ENCODE measurements at places on chromosomes 6 and 20.

- DNase-seq = no peak
Observed at GRCh38 chr6:151118461-151119123, 121.2 kb upstream of the AKAP12 start.

- no peak for DNase-seq
Observed at GRCh38 chr6:155660251-155660977, 204.8 kb upstream of the NOX3 start.

DNA sequence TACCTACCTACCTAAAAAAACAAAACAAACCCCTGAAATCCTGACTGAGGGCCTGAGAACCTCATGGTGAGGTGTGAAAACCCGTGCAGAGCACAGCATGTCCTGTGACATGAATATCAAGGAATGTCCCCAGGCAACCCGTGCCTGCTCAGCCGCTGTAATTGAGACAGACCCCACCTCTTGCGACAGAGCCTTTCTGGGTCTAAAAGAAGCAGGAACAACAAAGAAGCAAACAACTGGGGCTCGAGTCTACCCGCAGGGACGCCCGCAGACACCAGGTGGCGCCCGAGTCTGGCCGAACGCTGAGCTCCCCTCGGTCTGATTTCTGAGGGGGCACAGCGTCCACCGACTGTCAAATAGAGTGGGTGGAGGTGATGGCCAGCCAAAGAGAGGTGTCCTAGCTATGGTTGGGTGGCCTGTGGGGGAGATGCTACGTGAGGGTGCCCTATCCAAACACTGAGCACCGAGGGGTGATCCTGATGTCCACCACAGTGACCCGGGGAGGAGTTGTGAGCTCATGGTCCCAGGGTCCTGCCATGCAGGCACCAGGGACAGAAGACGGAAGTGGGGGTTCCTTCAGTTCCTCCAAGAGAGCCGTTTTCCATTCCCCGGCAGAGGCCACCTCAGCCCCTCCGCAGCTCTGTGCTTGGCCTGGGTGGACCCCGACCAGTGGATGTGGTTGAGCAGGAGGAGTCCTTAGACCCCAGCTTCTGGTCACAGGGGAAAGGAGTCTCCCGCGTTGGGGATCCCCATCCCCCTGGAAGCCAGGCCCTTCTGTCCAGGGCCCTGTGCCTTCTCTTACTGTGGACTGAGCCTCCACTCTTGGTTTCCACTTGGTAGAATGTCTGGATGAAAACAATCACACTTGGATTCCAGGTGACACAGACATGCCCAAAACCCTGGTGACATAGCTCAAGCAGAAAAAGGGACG, 268.2 kb downstream of the CDC5L start:
- DNase-seq = peak; percentile 80

- no peak for DNase-seq
Observed at GRCh38 chr6:163255265-163255664, 159.3 kb upstream of the QKI start.

DNA sequence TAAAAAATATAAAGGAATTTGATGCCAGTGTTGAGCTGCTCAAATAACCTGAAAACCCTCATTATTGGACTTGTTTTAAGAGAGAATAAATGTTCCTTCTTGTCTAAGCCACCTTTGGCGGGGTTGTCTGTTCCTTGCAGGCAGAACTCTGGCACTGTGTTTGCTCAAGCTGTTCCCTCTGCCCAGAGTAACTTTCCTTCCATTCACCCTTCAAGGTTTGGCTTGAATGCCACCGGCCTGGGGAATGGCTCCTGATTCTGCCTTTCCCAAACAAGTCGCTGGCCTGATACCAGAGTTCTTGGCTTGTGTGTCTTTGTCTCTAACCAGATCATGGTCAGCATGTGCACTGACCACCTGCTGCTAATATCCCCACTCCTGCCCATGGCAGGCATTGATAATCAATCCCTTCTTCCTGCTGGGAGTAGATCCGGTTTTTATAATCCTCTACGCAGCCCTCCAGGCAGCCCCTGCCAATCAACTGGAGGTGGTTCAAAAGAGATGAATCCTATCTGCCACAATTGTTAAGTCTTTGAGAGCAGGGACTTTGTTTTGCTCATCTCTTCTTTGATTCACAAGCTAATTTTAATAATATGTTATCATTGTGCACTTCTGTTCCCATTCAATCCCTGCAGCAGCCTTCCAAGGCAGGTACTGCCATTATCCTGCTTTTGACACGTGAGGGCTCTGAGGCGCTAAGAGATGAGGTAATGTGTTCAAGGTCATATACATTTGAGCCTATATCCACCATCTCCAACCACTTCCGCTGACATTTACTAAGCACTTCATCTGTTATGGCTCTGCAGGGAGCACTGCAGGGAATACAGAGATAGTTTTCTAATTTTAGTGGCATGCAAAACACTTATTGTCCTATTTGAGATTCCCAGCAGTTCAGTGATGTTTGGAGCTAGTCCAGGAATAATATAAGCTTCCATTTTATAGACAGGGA, 3.1 kb upstream of the CCM2L start:
- no peak for DNase-seq

DNA sequence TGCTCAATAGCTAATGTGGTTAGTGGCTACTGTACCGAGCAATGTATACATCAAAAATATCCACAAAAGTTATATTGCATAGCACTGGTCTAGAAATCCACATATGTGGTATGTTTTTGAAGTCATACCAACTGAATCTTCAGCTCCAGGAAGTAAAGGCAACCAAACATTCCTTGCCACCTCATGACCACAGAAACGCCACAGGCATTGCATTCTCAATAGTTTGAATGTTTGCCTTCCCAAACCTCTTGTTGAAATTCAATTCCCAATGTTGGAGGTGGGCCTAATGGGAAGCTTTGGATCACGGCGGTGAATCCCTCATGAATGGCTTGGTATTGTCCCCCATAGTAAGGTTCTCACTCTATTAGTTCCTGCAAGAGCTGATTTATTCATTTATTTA, 18.2 kb upstream of the ZNF391 start:
- no peak for DNase-seq

- DNase-seq = no peak
Observed at GRCh38 chr6:105909106-105909505, 177.0 kb upstream of the PRDM1 start.

DNA sequence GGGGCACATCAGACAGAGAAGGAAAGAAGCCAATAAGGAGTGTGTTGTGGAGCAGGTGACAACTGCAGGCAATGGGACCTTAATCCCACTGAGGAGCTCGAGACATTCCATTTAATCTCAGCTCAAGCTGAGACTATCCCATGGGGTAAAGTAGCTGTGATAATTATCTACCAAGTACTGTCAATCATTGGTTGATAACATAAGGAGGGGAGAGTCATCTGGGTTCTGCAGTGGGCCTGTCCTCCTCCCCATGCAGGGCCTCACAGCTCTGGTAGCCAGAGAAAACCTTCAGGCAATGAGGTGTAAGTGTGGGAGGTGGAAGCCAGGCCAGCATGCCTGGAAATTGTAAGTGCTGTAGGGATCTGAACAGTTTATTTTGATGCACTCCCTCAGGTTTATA, 375.0 kb upstream of the ARID1B start:
- no peak for DNase-seq

DNA sequence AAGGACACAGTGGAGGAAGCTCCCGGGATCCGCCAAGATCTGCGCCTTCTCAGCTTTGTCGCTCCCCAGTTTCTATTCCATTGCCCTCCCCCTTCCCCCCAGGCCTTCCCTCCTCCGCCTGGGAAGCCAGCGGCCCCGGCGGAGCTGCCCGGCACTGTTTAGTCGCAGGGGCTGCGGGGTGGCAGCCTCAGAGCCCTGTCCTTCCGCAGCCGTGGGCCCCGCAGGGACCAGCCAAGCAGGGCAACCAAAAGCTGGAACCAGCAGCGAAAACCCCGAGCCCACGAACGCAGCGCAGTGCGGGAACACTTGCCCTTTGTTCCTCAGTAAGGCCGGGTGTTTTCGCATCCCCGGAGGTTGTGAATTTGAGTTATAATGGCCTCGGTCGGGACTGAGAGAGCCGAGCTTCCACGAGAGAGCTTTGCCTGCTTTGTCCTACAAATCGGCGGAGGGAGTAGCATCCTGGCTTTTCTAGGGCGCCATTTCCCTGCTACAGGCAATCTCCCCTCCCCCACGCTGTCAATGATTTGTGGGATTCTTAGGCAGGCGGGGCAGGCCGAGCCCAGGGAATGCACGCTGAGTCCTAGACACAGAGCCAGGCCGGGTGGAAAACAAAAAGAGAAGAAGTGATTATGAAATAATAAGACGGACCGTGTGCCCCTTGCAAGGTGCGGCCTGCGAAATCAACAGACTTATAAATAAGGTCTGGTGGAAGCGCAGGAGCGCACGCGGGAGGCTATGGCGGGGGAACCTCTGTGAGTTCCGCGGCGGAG, 4.0 kb upstream of the TUBB2B start:
- DNase-seq = no peak

- DNase-seq = no peak
Observed at GRCh38 chr6:72464791-72465691, 156.8 kb upstream of the KCNQ5 start.

DNA sequence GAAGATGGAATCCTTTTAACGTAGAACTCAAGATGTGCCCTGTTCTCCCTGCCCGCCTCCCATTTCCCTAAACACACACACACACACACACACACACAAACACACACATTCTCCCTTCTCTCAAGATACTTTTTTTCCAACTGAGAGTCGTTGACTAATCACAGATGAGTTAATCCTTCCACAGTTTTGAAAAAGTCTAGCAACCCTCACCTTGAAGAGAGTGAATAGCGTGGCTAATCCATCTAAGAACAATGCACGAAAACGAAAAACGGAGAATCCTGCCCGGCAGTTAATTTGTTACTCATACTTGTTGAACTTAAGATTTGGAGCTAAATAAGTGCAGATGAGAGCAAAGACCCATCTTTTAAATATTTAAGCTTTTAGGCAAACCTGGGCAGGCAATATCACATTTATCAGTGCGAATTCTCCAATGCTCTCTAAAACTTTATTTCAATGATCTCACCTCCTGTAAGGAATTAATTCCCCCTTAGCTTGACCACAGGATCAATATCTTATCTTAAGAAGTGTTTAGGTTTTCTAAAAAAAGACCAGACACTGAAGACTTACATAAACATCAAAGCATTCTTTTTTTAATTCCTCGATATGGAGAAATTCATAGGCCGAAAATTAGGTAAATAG, 1.1 kb downstream of the AGPAT4 start:
- no peak for DNase-seq

- no peak for DNase-seq
Observed at GRCh38 chr6:41306187-41306854, 19.8 kb upstream of the TREM1 start.

DNA sequence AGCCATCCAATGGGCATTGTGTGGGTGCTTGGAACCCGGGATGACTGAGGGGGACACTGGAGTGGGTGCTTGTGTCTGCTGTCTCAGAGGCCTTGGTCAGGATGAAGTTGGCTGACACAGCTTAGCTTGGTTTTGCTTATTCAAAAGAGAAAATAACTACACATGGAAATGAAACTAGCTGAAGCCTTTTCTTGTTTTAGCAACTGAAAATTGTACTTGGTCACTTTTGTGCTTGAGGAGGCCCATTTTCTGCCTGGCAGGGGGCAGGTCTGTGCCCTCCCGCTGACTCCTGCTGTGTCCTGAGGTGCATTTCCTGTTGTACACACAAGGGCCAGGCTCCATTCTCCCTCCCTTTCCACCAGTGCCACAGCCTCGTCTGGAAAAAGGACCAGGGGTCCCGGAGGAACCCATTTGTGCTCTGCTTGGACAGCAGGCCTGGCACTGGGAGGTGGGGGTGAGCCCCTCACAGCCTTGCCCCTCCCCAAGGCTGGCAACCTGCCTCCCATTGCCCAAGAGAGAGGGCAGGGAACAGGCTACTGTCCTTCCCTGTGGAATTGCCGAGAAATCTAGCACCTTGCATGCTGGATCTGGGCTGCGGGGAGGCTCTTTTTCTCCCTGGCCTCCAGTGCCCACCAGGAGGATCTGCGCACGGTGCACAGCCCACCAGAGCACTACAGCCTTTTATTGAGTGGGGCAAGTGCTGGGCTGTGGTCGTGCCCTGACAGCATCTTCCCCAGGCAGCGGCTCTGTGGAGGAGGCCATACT, 49.4 kb downstream of the PYGB start:
- DNase-seq = no peak

DNA sequence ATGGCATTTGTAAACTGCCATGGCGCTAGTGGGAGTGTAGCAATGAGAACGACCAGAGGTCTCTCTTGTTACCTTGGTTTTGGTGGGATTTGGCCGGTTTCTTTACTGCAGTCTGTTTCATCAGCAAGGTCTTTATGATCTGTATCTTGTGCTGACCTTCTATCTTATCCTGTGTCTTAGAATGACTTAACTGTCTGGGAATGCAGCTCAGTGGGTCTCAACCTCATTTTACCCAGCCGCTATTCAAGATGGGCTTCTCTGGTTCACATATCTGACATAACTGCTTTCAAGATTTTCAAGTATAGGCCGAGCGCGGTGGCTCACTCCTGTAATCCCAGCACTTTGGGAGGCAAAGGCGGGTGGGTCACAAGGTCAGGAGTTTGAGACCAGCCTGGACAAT, 1.9 kb upstream of the SFT2D1 start:
- DNase-seq = no peak

GRCh38 chr6:106064756-106065155, 21.4 kb upstream of the PRDM1 start:
- DNase-seq = no peak

DNA sequence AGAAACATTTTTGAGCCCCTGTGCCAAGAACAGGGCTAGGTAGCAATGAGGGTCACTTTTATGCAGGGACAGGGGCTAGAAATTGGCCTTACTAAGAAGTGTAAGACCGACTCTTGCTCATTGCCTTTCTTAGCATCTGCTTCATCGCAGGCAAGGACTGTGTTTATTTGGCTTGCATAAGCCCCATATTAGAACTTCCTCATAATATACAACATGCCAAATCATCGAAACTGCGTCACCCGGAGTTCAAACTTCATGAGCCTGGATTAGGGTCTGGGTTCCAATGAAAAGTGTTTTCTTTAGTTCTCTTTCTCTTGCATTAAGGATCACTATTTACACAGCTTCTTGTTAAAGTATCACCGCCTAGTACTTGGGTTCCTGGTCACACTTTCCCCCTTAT, 977 bp upstream of the SMAP1 start:
- DNase-seq = no peak

DNA sequence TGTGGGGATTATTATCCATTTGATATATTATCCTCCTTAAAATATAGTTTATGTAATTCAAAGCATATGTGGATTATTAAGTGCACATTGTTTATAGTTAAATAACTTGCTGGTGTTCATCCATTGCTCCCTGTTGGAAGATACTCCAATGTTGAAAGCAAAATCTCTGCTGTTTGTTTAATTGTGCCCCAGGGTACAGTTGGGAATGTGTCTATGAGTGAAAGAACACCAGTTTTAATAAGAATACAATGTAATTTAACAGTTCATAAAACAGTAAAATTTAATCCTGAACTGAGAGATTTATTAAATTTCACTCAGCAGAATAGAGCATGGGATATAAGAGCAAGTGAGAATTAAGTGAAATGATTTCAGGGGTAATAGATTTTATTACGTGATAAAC, 364.9 kb downstream of the GRIK2 start:
- no peak for DNase-seq

DNA sequence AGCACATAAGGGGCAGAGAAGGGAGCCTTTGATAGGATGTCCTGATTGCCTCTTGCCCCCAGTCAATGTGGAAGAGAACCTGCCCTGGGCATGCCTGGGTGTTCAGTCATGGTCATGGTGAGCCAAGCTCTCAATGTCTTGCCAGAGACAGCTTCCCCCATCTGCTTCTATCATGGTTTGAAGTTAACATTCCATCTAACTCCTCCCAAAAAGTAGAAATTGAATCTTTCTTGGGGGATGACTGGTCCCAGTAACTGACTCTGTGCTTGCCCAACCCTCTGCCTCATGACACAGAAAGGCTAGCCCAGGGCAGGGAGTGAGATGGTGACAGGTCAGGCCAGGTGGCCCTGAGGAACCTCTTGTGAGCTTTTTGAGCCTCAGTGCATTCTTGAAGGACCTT, 60.1 kb downstream of the ADTRP start:
- no peak for DNase-seq
